ENCODE measurements at places on chromosomes 6 and 20.

DNA sequence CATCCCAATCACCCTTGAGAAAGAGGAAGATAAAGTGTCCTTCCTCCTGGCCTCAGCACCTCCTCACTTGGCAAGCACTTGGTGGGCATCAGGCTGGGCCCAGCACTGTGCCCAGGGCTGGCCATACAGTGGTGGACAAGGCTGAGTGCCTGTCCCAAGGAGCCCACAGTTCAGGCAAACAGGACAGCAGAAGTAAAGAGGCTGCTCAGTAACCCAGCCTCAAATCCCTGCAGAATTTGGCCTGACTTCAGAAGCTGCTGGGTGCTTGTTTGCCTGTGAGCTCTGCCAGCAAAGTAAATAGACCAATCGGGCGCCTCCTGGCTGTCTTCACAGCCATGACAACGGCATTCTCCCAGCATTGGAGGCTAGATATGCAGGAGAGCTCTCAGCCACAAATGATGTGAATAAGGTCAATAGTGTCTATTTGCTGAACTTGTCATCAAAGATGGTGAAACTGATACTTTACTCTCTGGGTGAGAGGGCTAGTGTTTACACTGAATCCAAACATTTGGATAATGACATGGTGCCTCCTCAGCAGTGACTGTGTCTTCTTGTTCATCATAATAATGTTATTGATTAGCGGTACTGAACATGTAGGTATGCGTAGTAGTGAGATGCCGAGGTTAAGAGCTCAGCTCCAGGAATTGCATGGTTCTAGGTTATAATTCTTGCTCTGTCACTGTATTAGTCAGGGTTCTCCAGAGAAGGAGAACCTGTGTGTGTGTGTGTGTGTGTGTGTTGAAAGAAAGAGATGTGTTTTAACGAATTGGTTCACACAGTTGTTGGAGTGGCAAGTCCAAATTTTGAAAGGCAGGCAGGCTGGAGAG is 36.9 kb upstream of the FANCE start:
- no peak for ATAC-seq

DNA sequence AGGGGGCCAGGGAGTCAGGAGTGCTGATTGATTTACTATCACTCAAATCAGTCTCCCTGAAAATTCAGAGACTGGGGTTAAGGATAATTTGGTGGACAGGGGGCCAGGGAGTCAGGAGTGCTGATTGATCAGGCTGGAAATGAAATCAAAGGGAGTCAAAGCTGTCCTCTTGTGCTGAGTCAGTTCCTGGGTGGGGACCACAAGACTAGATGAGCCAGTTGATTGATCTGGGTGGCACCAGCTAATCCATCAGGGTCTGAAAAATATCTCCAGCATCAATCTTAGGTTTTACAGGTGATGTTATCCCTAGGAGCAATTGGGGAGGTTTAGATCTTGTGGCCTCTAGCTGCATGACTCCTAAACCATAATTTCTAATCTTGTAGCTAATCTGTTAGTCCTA is 6.1 kb upstream of the AFG1L start:
- ATAC-seq: no peak

DNA sequence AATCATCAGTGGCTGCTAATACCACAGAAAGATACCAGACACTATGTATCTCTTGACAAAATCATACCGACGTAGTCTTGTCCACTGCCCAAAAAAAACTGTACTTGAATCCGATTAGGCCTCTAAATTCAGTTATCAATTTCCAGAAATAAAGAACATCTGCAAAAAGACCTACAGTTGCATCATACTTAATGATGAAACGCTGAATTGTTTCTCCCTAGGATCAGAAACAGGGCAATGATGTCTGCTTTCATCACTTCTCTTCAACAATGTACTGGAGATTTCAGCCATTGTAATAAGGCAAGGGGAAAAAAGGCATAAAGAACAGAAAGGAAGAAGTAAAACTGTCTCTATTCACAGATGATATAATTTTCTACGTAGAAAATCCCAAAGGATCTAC is 152.0 kb downstream of the TASP1 start:
- no peak for ATAC-seq

- peak; percentile 80 for ATAC-seq
Observed at GRCh38 chr20:31822421-31823330, 3.5 kb downstream of the MYLK2 start.

DNA sequence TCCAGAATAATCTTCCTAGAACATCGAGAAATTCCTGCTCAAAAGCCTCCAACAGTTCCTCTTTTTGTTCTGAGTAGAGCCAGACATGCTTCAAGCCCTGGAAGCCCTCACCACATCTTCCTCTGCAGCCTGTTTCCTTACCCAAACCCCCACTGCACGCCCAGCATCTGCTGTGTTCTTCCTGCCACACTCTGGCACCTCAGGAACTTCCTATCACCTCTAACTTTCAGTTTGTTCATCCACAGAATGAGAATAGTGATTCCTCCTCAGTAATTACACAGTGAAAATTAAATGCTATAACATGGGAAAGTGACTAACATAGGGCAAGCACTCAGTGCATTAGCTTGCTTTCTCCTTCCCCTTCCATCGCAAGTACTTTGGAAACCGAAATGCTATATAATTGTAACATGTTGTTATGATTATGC is 26.3 kb downstream of the C6orf89 start:
- ATAC-seq: peak; percentile 39
